Central memory CD4-positive, alpha-beta T cell (primary cell): ENCODE measurements at places on chromosomes 3 and 15.

DNA sequence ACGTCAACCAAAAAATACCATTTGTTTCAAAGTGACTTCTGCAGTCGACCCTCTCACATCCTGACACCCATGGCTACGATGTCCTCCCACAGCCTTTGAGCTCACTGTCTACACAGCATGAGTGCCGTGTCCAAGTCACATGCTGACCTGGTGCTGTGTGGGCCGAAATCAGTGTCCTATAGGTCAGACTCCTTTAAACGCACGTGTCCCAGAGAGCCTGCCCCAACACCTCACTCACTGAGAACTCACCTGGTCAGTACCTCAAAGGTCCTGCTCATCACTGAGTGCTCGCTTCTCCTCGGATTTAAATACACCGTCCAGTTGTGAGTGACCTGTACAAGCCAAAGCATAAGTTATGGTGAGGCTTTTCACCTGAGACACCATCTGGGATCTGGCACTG, 83.3 kb downstream of the OCA2 start:
- no peak for DNase-seq

DNA sequence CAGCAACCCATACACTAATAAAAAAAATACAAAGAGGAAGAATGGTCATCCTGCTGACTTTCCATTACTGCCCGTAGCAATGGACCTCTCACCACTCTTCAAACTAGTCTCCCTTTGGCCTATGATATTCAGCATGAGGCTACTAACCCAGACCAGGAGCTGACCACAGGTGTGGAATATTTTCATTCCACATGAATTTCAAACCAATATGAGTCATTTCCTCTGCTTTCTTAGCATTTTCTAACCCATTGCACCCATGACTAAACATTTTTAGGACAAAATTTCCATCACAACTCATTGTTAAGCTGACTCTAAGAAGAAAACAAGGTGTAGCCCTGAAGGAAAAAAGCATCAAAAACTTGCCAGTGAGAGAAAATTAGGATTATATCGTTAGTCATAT, 34.0 kb upstream of the ZPLD1 start:
- DNase-seq, result no peak

GRCh38 chr15:92463826-92464225, 70.1 kb downstream of the ST8SIA2 start:
- DNase-seq, result no peak

- no peak for DNase-seq
Measured at GRCh38 chr3:171268677-171269076, 191.5 kb downstream of the TNIK start.

- no peak for DNase-seq
Measured at GRCh38 chr3:188041895-188042294, 112.1 kb upstream of the LPP start.

- DNase-seq, result no peak
Measured at GRCh38 chr3:142022381-142022780, 127.0 kb downstream of the TFDP2 start.

DNA sequence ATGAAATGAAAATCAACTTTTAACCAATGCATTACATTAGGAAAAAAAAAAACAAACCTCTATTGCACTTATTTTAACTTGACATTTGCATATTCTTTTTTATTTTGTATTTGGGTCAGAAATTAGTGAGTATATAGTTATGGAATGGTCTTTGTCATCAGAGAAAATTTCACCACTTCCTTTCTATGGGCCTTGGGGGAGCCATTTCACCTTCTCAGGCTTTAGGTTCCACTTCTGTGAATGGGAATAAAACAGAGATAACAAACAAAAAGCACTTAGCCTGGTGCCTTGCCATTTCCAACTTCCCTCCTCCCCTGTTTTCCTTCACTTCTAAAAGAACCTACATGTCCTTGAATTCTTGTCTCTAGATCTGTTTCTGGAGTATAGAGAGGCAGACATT, 168.0 kb upstream of the STT3B start:
- no peak for DNase-seq

- DNase-seq, result no peak
Measured at GRCh38 chr3:70558956-70559355, 246.5 kb upstream of the MDFIC2 start.

GRCh38 chr15:77874063-77874462, 203.4 kb downstream of the TBC1D2B start:
- DNase-seq, result no peak

- DNase-seq, result no peak
Measured at GRCh38 chr15:70045045-70045444, 52.7 kb downstream of the TLE3 start.

DNA sequence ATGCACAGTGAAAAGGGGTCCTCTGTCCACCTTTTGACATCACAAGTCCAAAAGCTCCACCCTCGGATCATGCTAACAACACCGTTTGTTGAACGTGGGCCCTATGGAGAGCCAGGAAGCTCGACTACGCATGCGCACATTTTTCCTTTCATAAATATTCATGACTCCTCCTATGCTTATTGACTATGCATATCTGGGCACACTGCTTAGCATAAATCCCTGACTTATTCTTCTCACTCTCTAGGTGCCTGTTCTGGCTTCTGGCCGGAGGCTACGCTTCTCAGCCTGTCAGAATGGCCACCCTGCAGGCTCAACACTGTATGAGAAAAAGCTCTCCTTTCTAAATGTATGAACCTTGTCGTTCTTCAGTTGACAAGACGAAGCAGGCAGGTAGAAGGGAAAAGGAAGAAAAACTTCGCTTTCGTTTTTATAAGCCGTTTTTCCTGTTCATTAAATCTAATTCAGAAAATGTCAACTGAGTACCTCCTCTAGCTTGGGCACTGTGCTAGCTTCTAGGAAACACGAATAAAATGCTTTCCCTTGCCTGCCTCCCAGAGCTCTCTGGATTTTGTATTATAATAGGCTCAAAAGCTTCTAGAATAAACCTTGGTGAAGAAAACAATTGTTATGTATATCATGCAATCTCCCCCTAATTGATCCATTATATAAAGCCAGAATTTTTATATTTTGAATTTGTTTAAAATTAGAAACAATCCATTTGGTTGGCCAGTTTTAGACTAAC, 207.7 kb downstream of the ATP10A start:
- no peak for DNase-seq

- no peak for DNase-seq
Measured at GRCh38 chr3:35137612-35138011, 501.7 kb upstream of the ARPP21 start.

- no peak for DNase-seq
Measured at GRCh38 chr3:72810063-72810462, 38.2 kb downstream of the SHQ1 start.

- DNase-seq, result no peak
Measured at GRCh38 chr15:25250906-25251622, 187.8 kb downstream of the UBE3A start.

DNA sequence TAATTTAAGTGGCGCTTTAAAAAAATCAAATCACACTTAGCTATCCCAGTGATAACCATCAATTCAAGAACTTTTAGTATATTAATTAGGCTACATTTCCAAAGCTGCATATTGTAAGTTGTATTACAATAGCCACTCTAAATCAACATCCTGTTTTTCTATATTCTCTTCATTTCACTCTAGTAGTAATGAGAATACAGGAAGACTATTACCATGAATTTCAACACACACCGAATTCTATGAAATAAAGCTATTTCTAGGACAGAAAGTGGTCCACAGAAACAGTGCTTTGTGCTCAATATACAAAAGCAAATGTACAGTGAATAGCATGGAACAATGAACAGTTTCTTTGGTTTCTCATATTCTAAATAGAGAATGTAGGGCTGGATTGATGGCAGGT, 24.6 kb downstream of the TRAT1 start:
- no peak for DNase-seq

DNA sequence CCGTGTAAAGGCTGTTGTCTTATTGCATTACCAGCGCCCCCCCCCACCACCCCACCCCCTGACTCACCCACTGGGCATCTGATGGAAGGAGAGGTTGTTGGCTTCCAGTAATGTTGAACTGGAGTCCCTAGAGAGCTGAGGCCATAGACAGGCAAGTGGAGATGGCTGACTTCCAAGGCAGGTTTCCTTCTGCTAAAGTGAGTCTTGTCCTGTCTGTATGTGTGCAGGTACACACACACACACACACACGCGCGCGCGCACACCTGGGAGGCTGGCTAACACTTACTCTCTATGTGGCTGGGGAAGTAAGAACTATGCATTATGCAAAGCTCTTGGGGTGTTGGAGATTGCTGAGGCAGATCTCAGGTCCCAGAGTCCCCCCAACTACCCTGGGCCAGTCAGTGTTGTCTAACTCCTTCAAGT, 1.6 kb upstream of the KY start:
- no peak for DNase-seq

DNA sequence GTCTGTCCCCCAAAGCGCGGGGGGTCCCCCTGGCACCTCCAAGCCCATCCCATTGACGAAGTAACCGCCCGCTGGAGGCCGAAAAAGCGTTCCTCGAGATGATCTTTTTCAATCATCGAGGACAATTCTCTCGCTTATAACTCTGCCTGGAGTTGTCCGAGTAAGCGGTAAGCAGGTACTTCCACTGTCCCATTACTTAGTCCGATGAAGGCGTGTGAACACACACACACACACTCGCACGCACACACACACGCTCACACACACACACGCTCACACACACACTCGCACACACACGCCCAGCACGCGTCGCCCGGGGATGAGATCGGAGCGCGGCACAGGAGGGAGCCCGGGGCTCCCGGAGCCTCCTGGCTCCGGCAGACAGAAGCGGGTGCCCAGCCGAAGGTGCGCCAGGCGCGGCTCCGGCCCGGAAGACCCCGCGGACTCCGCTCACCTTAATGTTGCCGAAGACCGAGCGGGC, 430 bp downstream of the SLCO2A1 start:
- no peak for DNase-seq

- no peak for DNase-seq
Measured at GRCh38 chr15:98866511-98866910, 141.1 kb downstream of the PGPEP1L start.

DNA sequence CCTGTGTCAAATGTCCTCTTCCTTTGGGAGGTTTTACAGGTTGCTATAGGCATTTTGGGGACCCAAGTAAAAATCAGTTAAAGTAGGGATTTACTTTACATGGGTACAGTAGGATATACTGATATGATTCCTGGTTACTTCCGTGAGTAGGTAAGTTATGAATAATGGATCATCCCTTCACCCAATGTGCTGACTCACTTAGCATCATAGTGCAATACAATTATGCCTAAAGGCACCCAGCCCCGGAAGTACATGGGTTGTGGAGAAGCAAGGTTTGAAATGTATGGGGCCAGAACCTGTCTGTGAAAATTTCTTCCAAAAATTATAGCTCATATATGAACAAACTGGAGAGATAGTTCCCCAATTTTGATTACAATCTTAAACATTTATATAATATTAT, 64.0 kb downstream of the GLB1 start:
- no peak for DNase-seq

DNA sequence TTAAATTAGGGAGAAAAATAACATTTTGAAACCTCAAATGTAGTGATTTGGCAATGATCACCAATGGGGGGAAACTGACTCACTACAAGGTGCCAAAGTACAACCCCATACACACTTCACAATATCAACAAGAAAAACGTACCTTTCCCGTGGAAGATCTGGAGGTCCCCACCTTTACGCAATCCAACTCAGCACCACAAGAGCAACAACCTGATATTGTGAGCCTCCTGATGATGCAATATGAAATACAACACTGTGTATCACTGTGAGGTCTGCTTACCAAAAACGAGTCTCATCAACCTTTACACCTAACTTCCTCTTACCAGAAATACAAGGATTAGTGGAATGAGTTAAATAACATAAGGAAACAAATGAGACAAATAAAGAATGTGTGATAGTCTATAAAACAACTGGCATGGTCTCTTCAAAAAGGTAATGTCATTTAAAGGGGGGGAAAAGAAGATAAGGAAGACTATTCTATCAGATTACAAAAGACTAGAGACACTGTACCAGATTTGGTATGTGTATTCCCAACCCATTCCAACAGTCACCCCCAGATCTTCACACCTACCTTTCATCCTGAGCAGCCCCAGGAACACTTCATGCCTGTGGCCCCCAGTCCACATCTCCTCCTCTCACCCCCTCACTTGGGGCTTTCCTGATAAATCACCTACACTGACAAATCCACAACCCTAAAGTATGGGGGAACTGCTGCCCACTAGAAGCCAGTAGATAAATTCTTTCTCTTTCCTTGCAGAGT, 27.7 kb downstream of the DLG1 start:
- no peak for DNase-seq

- DNase-seq, result no peak
Measured at GRCh38 chr3:51401735-51402134, 10.7 kb downstream of the RBM15B start.

DNA sequence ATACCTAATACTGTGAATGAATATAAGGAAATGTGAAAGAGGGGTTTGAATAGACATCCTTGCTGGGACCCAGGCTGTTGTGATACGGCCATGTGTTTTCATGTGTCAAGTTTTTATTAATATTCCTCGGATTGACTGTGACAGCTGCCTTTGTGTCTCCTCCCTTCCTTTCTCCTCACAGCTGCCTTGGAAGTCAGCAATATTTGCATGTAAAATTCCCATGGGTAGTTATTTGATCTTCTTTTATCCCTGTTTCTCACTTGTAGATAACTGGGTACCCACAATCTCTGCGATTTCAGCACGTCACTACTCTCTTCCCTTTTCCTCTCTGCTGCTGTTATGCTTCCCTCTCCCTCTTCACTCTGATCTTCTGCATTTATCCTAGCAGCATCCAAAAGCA, 9.4 kb downstream of the GPR156 start:
- DNase-seq, result no peak

DNA sequence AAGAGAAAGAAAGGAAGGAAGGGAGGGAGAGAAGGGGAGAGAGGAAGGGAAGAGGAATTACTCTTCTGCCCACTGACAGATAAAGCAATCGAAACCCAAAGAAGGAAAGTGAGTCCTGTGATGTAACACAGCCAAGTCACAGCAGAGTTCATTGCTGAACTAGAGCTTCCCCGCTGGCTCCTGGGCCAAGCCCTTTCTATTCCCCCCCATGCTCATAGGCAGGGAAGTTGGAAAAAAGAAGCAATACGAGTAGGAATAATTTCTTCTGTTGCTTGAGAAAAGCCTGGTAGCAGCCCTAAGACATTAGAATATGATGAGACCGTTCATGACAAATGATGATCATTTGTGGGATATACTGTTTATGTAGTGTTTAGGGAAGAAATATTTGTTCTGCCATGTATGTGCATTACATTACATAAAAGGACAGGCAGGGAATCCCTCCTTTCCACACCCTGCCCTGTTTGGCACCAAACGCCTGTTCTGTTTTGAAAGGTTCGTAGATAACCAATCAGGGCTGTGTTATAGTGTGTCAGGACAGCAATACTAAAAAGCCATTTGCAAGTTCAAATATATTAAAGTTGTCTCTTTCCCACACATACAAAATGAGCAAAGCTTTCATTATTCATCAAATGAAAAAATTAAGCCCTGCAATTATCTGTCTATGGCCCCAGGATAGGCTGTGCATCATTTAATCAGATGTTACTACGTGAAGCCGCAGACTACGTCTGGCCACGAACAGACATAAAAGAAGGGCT, 111.0 kb upstream of the TRPM1 start:
- no peak for DNase-seq

DNA sequence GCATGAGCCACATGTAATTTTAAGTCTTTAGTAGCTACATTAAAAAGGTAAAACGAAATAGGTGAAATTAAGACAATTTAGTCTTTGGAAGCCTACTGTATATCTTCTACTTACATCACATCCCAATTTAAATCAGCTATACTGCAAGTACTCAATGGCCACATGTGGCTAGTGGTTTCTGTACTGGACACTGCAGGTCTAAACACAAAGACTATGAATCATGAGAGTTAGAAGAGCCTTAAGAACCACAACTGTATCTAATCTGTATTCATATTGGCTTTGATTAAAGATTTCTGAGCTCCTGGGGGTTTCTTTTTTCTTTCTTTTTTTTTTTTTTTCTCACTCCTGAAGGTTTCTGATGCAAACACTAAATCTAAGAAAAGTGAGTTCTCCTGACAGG, 2.3 kb upstream of the EIF1B start:
- no peak for DNase-seq
